ENCODE measurements at places on chromosomes 7 and 10.

DNA sequence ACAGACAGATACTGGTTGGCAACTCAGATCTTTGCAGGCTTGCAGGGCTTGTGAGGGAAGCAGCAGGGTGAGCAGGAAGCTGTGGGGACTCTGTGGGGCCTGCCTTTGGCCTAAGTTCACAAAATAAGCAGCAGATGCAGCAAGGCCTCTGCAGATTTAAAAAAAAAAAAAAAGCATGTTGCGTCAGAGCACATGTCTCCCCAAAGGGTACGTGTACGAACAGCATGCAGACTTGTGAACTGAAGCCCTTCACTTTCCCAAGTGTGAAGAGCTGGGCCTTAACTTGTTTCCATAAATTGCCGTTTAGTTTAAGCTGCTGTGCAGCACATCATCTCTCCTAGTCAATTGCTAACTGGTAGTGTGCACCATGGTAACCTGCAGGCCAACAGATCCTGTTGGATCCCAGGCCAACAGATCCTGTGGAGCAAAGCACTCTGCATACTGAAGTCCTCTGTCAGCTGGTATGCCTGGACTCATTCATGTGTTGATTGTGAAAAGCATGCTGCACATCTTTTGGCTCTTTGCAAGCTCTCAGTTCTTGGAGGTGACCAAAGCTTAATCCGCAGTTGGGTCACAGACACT lies 10.8 kb upstream of the XPNPEP1 start:
- DNase-seq, result no peak

GRCh38 chr7:16811551-16811950 lies 6.8 kb upstream of the AGR2 start:
- no peak for DNase-seq

GRCh38 chr10:98617906-98618520 lies 171.3 kb upstream of the HPS1 start:
- no peak for DNase-seq

DNA sequence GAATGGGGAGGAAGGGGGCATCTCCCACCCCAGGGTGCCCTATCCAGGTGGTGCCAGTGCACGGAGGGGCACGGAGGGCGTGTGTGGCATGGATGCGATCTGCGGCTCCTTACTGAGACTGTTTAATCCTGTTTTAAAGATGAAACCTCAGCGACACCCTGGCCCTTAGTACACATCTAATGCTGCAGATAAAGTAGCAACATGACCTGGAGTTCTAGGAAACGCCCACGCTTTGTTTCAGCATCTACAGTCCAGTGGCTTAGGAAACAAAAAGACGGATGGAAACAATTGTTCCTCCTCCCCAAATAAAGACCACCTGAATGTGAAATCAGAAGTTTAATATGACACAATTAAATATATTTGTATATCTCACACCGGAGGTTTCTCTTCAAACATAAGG lies 201.9 kb downstream of the DNAJB6 start:
- no peak for DNase-seq

DNA sequence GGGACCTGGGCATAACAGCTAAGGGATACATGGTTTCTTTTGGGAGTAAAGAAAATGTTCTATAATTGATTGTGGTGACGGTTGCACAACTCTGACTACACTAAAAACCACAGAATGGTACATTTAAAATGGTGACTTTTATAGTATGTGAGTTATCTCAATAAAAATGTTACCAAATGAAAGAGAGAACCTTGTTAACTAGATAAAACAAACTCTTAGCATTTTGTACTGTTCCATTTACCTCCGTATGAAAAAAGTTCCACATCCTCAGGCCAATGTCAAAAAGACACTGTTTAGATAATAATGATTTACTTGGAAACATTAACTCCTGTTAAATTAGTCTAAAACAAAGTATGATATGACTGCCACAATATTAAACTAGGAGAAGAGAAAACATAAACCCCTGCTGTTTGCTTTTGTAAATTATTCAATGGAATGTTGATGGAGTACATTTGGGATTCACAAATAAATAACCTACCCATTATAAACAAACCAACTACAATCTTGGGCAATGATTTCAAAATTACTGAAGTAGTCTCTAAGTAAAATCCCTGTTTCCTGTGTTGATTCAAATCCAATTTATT lies 60.7 kb downstream of the SMURF1 start:
- no peak for DNase-seq

- no peak for DNase-seq
Measured at GRCh38 chr7:116443101-116443523, 56.4 kb upstream of the CAV2 start.

DNA sequence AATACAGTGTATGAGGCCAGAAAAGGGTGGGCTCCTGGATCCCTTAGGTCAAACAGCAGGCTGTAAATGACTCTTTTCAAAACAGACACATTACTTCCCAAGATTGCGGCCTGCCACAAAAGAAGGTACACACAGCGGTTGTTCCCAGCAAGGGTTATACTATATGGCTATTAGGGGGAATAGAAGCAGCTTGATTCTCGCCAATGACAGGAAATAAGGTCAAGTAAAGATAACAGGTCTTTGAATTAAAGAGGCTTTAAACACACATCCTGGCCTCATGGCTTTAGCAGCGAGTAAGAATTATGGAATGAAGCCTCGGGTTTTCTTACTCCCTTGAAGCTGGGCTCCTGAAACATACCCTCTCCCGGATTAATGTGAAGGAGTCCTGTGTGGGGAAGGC lies 58.3 kb downstream of the CYP26A1 start:
- DNase-seq, result no peak

DNA sequence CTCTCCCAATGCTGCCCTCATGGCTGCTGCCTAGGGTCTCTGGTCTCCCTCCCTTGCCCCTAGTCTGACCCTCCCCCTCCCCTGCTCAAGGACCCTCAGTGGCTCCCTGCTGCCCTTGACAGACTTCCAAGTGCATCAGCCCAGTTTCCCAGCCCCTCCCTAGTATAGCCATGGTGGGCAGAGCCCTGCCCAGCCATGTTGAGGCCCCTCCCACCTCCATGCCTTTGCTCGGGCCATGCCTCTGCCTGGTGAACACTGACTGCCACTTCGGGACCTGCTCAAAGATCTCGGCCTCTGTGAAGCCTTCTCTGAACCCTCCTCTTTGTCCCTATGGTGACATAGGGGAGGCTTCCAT lies 73.2 kb downstream of the MYL10 start:
- no peak for DNase-seq

DNA sequence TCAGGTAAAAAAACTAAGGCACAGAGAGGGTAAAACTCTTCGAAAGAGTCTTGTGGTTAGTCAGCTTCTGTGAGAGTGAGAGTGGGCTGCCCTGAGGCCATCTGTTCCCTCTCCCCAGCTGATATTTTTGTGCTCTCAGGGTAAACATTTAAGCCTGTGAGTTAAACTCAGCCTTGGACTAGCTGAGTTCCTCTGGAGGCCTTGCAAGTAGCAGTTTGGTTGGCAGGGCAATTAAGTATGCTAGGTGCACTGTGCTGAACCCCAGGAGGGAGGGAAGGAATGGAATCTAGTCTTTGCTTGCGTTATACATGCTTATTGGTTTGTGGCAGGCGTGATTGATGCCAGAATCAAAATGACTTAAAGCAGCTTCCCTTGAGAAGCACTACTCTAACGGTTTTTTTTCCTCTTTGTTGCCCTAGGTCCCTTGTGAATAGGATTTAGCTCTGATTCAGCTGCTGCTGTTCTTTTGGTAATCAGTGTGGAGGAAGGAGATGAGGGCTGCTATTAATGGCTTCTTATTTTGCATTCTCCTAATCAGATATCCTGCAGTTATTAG lies 140.2 kb downstream of the AUTS2 start:
- DNase-seq, result no peak

DNA sequence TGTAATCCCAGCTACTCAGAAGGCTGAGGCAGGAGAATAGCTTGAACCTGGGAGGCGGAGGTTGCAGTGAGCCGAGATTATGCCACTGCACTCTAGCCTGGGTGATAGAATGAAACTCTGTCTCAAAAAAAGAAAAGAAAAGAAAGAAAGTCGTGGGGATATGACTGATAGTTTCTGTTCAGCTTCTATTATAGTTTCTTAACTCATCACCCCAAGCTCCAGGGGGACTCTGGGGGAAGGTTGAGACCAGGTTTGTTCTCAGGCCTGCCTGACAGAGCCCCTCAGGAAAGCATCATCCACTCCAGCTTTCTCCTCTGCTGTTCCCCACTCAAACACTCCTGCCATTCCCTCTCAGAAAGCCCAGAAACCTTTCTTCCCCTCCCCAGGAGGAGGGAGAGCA lies 542.4 kb upstream of the GALNT17 start:
- DNase-seq, result no peak

GRCh38 chr10:52771534-52772445 lies 794 bp downstream of the MBL2 start:
- no peak for DNase-seq

DNA sequence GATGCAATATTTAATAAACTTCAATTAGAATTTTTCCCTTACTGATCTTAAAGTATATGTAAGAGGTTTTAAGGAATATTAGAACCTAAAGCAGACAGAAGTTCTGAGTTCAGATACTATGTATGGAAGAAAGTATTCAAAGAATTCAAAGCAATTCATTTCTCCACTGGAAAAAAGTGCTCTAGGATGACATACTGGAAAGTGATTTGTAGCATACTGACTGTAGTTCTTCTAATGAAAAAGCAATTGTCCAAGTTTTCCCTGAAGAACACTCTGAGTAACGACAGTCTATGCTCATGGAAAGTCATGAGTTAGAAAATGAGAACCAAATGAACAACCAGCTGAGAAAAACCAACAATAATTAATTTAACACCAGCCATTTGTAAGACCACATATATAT lies 180.8 kb upstream of the SLC26A5 start:
- DNase-seq, result no peak
